ENCODE measurements at places on chromosomes 13 and 19. TPM values are rescaled to one million over a fixed set of nuclear protein-coding genes. Genes with fewer than 3 reads are reported as not detected.

Gene ZNF358
- 7.3 TPM for total RNA-seq

DNA sequence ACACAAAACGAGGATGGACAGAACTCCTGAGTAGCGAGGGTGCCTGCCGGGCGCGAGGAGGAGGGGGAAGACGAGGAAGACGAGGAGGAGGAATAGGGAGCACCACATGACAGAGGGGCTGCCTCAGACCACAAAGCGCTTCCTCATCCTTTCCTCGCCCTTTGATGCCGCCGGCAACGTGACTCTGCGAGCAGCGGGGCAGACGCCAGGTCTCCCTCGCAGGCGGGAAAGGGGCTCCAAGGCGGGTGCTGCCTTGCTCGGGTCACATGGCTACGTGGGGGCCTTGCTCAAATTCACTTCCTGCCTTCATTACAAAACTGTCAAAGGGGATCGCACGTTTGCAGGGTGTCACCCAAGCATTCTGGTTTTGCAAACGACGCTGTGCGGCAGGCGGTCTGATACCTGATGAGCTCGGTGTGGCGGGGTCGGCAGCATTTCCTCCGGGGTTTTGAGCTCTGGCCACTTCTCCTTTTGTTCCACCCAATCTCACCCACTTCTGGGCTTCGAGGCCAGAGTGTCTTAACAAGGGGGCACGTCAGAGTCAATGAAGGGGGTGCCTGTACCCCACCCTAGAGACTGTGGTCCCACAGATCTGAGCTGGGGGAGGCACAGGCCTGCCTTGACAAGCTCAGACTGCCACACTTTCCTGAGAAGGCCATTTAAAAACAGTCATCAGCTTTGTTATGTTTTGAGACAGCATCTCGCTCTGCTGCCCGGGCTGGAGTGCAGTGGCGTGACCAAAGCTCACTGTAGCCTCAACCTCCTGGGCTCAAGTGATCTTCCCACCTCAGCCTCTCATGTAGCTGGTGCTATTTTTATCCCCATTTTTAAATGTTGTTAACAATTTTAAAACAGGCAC, 14.9 kb downstream of the MAP2K2 start:
- DNase-seq: peak; percentile 72

GRCh38 chr13:74026753-74027152, 107.5 kb downstream of the KLF12 start:
- DNase-seq: peak; percentile 63

DNA sequence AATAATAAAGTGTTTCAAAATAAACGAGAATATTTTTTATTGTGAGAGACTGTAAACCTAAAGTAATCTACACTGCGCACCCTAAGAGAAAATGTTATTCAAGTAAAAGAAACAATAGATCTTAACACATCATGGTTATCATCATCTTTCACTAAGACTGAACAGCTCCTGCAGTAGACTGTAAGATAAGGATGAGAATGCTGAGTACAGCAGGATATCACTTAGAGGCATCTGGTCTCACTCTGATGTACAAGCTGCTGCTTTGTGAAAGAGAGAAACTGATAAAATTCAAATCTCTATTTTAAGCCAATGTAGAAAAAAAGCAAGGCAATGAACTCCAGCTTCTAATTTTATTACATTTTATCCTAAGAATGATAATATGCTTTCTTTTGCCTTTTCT, 261.7 kb upstream of the HTR2A start:
- DNase-seq: no peak

GRCh38 chr13:114078461-114079451, 53.7 kb downstream of the RASA3 start:
- DNase-seq: peak; percentile 23

Gene ADGRE3
- total RNA-seq: not detected

DNA sequence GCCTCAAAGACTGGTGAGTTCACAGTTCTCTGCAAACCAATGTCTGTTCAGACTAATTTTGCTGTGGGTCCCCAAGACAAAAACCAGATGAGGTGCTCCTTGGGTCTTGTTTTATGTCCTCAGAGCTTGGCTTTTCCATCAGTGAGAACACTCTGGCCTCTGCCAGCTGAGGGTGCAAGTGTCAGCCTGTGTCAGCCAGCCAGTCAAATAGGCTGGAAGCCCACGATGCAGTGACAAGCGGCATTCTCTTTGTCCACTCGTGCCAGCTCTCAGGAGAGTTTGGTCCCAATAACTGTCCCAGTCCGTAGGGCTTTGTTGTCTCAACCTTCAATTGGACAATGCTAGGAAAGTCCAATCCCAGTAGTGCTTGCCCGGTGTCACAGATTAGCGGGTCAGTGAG, 9.4 kb upstream of the AKT2 start:
- no peak for DNase-seq

DNA sequence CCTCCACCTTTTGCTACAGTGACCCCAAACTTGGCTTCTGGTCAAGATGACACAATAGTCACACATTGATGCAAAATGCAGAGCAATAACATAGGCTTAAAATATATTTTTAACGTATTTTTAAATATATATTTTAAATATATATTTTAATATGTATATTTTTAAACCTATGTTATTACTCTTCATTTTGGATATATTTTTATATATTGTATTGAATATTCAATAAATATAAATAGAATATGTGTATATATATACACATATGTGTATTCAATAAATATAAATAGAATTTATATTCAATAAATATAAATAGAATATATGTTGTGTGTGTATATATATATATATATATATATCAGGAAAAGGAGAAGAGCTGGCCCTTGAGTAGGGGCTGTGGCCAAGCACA, 115.6 kb downstream of the POU4F1 start:
- no peak for DNase-seq

DNA sequence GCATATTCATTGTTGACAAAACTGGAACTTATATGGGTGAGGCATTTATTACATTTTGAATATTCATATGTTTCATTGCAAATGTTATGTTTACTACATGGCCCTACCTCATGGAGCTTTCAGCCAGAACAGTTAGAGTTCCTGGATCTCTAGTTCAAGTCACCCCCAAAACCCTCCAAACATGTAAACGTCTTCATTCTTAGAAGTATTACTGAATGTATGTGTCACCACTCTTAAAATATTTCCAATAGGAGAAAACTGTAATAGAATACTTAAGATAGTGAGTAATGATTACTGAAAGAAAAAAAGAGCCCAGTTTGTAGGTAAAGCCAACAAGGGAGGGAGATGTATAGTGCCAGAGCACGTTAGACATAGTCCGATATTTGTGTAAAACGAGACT, 23.5 kb downstream of the URI1 start:
- no peak for DNase-seq

DNA sequence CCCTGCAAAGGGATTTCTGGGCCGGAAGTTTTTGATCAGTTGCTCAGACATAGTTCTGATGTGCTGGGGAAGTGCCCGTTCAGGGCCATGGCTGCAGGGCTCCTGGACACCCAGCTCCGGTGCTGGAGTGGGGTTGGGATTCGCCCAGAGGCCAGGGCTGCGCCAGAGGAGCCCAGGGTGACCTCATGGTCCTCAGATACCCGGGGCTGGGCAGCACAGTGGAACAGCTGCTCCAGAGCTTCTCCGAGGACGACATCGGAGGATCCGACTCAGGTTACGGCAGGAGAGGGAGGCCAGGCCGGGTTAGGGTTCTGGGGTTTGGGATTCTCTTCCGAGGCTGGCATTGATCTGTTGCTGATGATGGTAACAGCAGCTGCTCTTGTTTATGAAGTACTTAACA, 20.9 kb downstream of the CARM1 start:
- DNase-seq: no peak

DNA sequence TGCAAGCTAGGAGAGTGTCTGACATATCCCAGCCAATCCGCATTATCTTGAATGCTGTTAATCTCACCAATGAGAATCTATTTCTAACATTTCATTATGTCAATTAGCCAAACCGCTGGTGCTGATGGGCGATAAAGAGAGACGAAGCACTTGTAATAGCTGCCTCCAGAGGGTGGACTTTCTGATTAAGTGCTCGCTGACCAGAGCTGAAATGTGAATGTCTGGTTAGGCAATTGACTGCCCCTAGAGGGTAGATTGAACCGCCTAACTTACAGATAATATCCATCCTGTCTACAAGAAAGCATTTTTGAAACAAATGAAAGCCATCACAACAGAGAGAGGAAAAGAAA, 552 bp upstream of the GRWD1 start:
- DNase-seq: no peak

Gene CD209
- total RNA-seq: not detected

- DNase-seq: no peak
These were observed 10.2 kb downstream of the GAS6 start for GRCh38 chr13:113853518-113854237.

DNA sequence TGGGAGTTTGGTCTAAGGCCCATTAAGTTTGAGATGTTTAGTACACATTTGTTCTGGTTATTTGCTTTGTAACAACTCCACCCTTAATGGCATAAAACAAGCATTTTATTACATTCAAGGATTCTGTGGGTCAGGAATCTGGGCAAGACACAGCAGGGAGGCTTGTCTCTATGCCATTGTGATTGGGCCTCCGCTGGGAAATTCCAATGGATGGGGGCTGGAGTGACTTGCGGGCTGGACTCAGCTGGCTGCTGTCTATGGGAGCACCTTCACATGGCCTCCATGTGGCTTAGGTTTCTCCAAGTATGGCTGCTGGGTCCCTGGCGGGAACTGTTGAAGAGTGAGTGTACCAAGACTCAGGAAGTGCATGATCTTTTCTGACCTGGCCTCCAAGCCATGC, 159.0 kb downstream of the PAN3 start:
- DNase-seq: no peak

Gene TSHZ3
- total RNA-seq: 0.06 TPM

GRCh38 chr19:5253406-5254110, 87.1 kb downstream of the PTPRS start:
- DNase-seq: no peak

DNA sequence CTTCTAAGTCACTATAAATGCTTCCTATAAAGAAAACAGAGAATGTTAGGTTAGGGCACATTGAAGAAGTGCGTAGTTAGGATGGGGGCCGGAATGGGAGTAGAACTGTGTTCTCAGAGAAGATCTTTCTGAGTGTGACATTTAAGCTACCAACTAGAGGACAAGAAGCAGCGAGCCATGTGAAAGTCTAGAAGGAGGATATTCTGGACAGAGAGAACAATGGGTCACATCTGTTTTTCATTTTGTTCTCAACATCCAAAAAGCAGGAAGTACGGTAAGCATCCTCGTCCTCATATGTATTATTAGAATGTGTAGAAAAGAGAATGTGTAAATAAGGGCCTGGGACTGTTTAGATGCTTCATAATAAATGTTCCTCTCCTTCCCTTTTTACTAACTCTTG, 44.5 kb upstream of the PARP4 start:
- DNase-seq: no peak

Gene SUGP2
- 74.2 TPM for total RNA-seq

Gene SMIM44
- total RNA-seq: not detected

DNA sequence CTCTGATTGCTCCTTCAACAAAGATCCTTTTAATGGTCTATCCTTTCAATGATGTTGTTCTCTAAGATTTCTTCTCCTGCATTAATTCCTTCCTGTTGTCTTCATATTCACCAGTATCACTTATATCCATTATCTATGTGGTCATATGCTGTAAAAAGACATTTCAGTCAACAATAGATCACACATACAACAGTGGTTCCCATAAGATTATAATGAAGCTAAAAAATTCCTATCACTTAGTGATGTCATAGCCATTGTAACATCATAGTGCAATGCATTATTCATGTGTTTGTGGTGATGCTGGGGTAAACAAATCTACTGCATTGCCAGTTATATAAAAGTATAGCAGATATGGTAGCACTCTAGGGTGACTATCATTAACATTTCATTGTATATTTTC, 266.1 kb downstream of the LHFPL6 start:
- DNase-seq: no peak

GRCh38 chr19:13935765-13936510, 2.3 kb downstream of the PODNL1 start:
- no peak for DNase-seq

Gene APLP1
- total RNA-seq: 0.88 TPM

- no peak for DNase-seq
These were observed 11.0 kb upstream of the KLK14 start for GRCh38 chr19:51093510-51094345.

DNA sequence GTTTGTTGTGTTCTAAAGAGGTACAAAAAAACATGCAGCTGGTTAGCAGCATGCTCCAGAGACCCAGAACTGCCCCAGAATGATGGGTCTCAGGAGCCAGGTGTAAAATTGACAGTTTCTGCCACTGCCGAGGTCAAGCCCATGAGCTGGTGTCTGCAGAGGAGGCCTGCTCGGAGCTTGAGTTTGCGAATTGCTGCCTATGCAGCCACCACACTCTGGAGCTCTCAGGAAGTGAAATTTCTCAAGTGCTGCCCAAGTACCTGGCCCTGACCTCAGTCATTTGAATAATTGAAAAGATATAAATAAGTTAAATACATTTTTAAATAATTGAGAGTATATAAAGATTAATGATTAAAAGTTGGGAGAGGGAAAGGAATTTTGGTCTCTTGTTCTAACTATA, 66.4 kb downstream of the ZAR1L start:
- no peak for DNase-seq

- DNase-seq: no peak
These were observed 1206.1 kb downstream of the EFNB2 start for GRCh38 chr13:105329359-105329758.

Gene ALOX5AP
- total RNA-seq: 16.4 TPM

GRCh38 chr13:109899316-109899715, 112.9 kb upstream of the IRS2 start:
- no peak for DNase-seq

Gene ZNF799
- 2.6 TPM for total RNA-seq

DNA sequence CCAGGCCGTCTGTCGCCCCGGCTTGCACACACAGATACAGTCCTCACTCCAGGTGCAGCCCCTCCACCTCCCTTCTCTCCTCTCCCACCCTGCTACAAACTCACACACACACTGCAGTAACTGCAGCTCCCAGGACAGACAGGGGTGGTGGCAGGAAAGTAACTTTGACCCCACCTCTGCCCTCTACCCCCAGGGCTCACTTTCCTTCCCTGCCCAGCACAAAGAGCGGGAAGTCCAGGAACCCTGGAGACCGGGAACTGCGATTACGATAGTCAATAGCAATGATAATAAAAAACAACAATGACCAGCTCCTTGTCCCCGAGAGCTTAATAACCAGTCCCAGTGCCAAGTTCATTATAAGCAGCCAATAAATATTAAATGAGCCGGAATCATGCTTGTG, at the start of gene CEACAM20:
Gene CEACAM20 (minus strand): TSS at position 140 of the 400 bp plus-strand sequence. CDS start 166 bp downstream, outside the sequence.
- no peak for DNase-seq

DNA sequence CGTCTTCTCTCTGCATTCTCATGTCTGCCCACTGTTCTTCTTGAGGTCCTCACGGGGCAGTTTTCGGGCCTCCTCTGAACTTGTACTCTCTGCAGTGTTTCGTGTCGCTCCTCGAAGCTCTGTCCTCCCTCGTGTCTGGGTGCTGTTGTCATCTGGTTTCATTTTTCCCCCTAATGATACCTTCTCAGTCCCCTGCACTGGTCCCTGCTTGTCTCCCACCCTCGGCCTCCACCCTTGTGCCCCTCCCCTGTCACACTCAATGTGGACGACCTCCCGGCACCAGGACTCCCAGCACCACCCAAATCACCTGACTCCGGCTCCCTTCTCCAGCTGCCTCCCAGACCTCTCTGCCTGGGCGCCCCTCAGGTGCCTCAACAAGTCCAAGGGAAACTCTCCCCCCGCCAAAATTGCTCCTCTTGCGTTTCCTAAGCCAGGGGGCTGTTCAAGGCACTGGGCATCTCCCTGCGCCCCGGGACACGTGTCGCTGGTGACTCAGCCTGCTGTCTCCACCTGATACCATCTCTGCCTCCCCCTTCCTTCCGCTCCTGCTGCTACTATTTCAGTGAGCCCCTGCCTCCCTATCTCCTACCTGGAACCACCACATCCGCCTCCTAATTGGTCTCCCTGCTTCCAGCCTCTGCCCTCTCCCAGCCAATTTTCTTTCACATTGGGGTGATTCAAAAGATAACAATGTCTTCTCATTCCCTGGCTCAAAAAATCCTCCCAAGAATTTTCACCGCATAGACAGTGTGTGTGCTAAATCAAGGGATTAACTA, 49.5 kb downstream of the RFX2 start:
- peak; percentile 31 for DNase-seq

Gene CPB2
- not detected for total RNA-seq
